ENCODE measurements at places on chromosomes 4 and X.

GRCh38 chr4:165668694-165669093 lies 204.3 kb upstream of the TLL1 start:
- DNase-seq: no peak

DNA sequence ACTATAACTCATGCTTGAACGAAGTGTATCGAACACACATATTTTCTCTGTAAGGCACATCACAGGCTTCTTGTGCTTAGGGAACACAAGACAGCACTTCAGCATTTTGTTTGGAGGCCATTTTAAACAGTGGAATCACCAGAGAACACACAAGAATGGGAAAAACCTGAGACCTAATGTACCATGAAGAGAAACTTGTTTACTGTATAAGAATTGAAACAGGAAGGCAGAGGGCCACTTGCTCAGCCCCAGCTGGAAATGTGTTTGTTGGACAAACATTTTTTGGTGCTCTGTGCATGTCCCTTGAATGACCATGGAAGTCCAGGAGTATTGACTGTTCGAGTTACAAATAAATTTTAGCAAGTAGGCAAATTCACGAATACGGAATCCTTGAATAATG lies 47.5 kb downstream of the RAPGEF2 start:
- DNase-seq: no peak

DNA sequence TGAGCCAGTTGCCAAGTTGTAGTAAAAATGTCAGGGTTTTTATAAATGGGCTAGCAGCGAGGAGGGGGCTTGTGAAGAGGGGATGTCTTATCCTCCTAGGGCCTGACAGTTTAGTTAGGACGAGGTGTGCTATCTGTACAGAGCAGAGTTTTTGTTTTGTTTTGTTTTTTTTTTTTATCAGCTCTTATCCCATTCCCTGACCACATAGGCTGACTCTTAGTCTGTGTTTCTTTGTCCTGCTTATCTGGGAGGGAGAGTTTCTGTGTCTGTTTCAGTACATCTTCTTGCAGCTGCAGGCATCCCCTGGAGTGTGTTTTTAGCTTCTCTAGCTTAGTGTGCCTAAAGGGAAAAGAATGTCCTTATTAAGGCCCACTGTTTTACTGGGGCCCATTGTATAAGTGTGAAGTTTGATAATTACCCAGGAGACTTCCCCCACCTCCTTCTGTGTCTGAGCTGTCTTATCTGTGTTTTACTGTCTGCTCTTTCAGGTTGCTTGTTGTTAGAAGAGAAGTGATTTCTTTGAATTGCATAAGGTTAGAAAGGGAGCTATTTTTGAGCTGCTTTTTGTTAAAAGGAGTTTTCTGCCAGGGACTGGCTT lies 32.0 kb downstream of the PAGE2 start:
- DNase-seq: no peak

DNA sequence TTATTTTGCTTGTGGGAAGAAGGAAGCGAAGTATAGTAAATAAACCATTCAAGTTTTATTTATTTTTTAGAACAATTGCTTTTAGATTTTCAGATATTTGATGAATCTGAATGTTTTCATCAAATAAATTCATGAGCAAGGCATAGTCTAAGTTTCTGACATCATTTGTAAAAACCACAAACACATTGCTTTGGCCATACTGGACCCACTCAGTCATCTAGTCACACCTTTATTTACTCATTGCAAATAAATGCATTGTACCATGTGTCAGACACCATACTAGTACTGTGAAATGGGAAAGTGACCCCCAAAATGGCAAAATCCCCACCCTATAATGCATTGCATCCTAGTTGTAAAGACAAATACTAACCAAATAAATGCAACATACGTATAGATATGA lies 449.1 kb upstream of the SMIM31 start:
- no peak for DNase-seq

- DNase-seq: no peak
These were observed 120.3 kb downstream of the MAD2L1 start for GRCh38 chr4:119946359-119946758.

DNA sequence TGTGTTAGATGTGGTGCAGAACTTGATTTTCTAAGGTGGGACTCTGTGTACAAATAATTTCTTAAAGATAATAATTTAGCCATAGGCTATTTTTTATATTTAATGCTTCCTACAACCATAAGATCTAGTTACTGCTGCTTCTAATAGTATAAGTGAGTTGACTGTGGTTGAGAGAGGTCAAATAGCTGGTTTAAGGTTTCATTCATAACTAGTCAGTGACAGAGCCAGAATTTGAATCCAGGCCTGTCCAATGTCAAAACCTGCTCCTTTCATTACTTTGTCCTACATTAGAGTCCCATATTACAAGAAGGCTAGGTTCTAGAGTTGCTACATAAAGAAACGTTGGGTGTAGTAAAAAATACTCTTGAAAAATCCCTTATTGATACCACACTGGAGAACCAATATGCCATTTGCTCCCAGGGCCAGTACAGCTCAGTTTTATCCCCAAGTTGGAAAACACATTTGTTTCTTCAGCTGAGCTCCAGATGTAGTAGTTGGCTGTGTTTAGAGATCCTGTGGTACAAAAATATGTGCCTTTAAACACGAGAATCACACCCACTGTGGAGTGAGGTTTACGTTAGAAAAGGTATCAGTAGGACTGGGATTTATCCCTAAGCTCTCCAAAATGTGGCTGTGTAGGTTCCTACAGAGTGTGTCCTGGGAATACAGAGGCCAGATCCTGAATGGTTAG lies 84.3 kb downstream of the REPS2 start:
- DNase-seq: no peak

DNA sequence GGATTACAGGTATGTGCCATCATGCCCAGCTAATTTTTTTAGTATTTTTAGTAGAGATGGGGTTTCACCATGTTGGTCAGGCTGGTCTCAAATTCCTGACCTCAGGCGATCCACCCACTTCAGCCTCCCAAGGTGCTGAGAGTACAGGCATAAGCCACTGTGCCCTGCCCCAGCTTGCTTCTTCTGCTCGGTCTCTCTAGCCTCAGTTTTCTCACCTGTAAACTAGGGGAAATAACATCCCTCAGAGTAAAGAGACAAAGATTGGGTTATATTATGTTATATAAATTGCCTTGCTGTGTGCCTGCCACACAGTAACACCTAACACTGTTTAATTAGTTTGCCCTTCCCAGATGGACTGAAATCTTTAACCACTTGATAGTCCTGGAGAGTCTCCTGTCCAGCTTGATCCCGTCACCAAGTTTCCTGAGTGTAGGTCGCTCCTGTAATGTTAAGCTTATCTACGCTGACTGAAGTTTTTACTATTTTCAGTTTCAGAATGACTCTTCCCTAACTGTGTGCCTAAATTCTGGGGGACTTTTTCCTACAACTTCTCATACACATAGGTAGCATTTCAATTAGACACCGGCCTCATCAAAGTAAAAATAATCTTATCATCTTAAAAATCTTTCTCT lies 412.7 kb upstream of the TENM3 start:
- DNase-seq: no peak

DNA sequence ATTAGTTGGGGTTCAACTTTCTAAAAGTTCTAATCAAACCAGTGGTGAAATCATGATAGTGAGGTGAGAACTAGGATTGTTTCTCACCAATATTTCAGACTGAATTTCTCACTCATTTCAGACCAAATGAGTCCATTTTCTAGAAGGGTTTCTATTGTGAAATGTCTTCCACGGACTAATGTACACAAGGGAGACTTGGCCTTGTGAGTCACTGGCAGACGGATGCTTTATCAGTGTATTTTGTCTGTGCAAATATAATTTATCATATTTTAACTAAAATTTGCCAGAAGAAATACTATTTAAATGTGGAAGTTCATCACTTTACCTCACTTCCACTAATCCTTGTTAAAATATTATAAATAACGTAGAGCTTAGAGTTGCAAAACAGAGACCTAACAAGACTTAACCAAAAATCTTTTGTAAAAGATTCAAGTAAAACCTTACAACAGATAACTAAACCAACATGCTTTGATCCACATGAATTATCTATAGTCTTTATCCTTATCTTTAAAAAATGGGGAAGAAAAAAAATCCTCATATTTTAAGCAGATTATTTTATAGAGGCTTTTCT lies 506.0 kb upstream of the FAM241A start:
- DNase-seq: no peak
